Activated CD8-positive, alpha-beta memory T cell treated with anti-CD3 and anti-CD28 coated beads, Interleukin-2, amount 10 ng/mL, durations not matched to agents 7 days and 5 days (primary cell): ENCODE measurements at places on chromosomes 1 and 21. TPM values are rescaled to one million over a fixed set of nuclear protein-coding genes. Genes with fewer than 3 reads are reported as not detected.
A peak's percentile ranks its signal among the peaks of the same experiment; 100 is the strongest.

DNA sequence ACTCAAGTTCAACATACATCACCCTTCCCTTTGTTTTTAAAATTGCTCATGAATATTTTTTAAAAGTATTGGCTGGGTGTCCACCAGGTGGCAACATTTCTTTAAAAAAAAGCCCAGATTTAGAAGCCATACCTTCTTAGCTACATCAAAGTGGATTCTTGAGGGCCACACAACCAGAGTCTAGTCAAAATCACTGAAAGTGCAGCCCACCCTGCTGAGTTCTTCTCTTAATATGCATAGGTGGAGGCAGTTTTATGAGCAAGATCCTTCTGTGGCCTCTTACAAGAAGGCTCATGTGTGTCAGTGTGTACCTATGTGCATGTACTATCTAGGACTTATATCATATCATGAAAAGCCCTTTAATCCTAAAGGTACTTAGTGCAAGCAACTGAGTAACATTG is 16.9 kb upstream of the GNG12 start:
- DNase-seq: no peak

The LCE2B gene
- total RNA-seq: not detected

- DNase-seq: peak; percentile 52
Observed at GRCh38 chr1:3483801-3484444, 29.5 kb downstream of the ARHGEF16 start.

The ADAM30 gene
- total RNA-seq: not detected

The KIRREL1 gene
- not detected for total RNA-seq

GRCh38 chr1:231970684-231971083 is 344.1 kb downstream of the DISC1 start:
- DNase-seq: no peak

DNA sequence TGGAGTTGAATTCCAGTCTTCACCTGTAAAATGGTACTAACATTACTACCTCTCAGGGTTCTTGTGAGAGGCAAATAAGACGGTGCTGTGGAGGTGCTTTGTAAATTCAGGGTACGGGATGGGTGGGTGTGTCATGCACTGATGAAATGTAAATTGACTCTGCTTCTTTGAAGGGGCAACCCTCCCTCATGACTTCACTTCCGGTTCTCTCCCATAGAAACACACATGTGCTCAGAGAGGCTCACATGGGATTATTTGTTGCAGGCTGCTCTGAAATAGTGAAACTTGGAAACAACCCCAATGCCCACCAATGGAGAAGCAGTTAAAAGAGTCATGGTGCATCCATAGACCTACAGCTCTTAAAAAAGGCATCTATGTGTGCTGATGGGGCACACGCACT is 44.9 kb upstream of the SCMH1 start:
- no peak for DNase-seq

The ZNF691 gene
- total RNA-seq: 9.8 TPM

GRCh38 chr21:43308815-43309283 is 118.1 kb downstream of the SIK1 start:
- DNase-seq: no peak

DNA sequence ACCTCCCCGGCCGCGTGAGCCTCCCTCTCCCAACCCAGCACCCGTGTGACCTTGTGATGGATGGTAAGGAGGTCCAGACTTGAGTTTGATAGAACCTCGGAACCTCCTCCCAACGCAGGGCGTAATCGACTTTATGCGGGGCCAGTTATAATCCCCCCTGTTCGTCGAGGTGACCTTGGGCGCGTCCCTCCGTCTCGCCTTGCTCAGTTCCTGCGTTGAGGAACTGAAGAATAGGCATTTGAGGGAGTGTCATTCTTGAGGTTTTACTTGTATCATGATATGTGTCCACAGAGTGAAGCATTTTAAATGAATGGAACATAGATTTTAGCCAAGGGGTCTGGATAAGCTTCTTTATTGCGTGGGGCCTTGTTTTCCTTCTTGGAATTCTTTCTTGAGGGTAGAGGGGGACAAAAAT is 433 bp downstream of the TIMM17A start:
- DNase-seq: no peak

The SPRR4 gene
- not detected for total RNA-seq

GRCh38 chr1:205709059-205709398 is 28.7 kb upstream of the SLC45A3 start:
- DNase-seq: no peak

GRCh38 chr1:89706700-89707012 is 73.7 kb downstream of the LRRC8C start:
- no peak for DNase-seq

The C1orf116 gene
- not detected for total RNA-seq

The CR2 gene
- total RNA-seq: not detected

The SDC3 gene
- not detected for total RNA-seq

The NBPF20 gene
- total RNA-seq: 0.55 TPM

- no peak for DNase-seq
Observed at GRCh38 chr1:14189381-14189780, 409.1 kb upstream of the KAZN start.

DNA sequence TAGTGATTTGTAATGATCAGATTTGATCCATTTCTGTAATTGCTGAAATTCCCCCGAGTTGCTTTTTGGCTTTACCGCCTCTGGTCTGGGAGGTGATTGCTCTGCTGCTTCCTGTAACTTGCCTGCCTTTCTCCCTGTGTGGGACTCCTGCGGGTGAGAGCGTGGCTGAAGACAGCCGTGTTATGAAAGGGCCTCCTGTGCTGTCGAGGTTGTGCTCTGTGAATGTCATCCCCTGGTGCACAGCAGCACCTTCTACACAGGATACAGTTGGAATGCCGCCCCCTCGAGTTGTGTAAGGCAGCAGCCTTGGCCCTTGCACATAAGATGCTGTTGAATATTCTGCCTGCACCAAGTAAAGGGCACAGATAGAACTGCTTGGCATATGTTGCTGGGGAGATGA is 5.9 kb downstream of the SOD1 start:
- DNase-seq: peak; percentile 65

- no peak for DNase-seq
Observed at GRCh38 chr1:244989813-244990212, 125.5 kb upstream of the HNRNPU start.

DNA sequence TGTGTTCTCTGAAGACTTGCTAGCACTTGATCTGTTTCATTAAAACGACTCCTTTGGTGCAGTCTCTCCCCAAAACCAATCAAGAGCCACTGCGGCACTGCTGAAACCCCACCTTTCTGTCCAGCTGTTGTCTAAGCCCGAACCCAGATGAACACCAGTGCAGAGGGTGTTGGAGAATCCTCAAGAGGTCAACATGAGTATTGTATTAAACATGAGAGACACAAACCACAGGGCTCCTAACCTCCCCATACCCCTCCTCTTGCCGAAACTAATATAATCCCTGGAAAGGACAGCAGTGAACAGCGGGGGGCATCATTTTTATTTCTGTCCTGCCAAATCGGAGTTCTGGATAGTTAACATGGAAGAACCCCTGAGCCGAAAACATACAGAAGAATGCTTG is 333.9 kb downstream of the CAMTA1 start:
- DNase-seq: no peak

The GUCA2A gene
- total RNA-seq: not detected

DNA sequence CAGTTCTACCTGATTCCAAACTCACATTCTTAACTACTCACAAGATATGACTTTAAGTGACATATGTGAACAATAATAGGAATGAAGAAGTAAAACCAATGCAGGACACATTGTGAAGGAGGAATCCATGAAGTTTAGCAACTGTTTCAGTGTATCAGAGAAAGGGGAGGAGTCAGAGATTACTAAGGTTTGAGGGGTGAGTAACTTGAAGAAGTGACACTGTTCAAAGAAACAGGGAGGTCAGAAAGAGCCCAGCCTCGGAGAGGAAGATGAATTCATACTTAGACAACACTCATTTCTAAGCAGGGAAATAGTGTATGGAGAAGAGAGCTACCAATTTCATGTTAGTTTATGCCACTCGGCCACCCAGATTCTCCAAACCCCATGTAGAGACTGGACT is 28.2 kb upstream of the RPF1 start:
- DNase-seq: no peak

GRCh38 chr1:38210895-38211177 is 164.2 kb upstream of the POU3F1 start:
- no peak for DNase-seq

DNA sequence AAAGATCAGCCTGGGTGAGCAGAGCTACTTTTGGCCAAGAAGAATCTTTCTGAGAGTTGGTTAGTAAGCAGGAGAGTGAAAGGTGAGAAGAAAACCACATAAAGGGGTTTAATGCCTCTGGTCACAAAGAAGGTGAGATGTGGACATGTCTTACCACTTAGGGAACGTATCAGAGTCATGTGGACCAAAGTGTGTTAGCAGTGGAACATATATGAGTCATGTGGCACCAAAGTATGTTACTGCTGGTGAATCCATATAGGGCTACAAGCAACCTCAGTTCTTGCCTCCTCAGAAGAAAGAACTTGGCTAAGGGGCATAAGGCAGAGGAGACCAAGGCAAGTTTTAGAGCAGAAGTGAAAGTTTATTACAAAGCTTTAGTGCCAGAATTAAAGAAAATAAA is 411.6 kb upstream of the NEGR1 start:
- DNase-seq: no peak

DNA sequence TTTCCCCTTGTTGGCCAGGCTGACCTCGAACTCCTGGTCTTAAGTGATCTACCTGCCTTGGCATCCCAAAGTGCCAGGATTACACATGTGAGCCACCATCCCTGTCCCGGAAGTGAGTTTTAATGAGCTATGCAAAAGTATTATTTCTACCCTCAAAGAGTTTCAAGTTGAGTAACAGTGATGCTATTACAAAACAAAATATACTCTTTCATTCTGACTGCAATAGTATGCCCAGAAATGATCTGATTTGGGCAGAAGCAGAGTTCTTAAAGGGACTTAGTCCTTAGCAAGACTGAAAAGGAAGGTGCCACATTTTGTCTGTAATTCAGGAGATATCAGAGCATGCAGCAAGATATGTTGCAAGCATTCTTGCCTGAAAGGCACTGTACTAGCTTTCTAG is 375.4 kb downstream of the NUF2 start:
- DNase-seq: no peak

DNA sequence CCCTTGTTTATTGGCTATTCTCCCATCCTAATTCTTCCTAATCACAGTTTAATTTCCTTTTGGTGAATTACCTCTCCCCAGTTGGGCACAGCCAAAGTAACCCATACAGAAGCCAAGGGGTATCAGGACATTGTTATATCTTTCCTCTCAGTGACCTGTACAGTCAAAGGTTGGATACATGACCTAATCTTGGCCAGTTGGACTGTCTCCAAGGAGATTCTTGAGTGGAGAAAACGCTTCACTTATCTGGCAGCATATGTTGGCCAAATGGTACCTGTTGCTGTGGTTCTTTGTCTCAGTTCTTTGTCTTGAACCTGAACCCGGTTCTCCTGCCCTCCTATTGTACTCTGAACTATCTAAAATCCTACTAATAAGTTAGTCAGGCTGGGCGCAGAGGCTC is 15.3 kb upstream of the TBCE start:
- DNase-seq: no peak

DNA sequence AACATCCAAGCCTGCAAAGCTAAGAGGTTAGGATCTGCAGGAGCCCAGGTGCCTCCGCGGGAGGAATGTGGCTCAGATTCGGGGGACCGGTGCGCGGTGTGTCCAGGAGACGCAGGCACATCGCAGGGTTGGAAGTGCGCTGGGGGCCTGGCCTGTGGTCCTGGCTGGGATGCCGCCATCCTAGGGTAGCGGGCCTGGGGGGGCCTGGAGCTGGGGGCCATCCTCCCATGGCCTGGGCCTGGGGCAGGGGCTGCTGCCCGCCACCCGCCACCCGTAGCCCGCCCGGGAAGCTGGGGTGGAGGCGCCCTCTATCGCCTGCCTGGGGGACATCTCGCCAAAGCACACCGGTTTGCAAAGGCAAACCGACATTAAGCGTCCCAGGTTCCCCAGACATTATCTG is 170.6 kb upstream of the ARHGEF16 start:
- DNase-seq: no peak

DNA sequence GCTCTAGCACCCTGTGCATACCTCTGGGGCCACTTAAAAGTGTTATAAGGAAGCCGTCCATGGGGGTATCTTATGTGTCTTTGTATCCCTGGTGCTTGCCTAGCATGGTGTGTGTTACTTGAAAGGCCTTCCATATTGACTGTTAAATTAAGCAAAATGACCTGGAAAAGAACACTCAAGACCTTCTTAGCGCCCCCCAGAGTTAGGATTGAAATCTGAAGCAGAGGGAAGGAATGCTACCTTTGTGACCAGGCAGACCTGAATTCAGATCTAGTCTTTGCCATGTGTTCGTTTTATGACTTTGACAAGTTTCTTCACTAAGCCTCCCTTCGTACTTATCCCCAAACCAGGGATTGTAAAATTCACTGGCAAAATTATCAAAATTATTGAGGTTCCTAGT is 59.9 kb downstream of the SLC22A15 start:
- DNase-seq: no peak

GRCh38 chr1:110672753-110673108 is 2.0 kb downstream of the KCNA3 start:
- DNase-seq: peak; percentile 60

The TDRD5 gene
- not detected for total RNA-seq

The DENND1B gene
- total RNA-seq: 30.3 TPM

- DNase-seq: no peak
Observed at GRCh38 chr1:52444463-52444862, 40.1 kb downstream of the PRPF38A start.

The CFAP141 gene
- not detected for total RNA-seq

DNA sequence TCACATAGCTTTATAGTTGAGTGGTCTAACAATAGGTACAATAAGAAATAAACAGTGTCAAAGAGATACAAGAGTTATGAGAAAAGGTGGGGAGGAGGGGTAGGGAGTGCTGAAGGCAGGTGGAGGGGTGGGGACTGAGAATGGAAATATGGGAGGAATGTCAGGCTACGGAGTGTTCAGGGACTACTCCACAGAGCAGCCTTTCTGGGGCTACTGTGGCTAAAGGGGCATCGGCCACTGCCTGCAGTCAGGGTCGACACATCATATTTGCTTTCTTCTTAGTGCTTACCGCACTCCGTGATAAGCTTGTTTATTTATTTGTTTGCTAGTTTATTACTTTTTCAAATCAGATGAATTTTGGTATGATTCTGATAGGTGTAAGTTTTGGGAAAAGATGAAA is 34.4 kb upstream of the CRNN start:
- DNase-seq: no peak
